ENCODE measurements at places on chromosomes 13 and 19. TPM values are rescaled to one million over a fixed set of nuclear protein-coding genes. Genes with fewer than 3 reads are reported as not detected.

LILRB4 gene
- total RNA-seq, result not detected

LACC1 gene
- total RNA-seq, result 22.2 TPM

LATS2 gene
- total RNA-seq, result 19.8 TPM

PODNL1 gene
- total RNA-seq, result 2.7 TPM

CEACAM19 gene
- total RNA-seq, result 5.3 TPM

KLK3 gene
- total RNA-seq, result not detected

TNNI3 gene
- not detected for total RNA-seq

PCSK4 gene
- total RNA-seq, result 4.1 TPM

PRODH2 gene
- total RNA-seq, result not detected

GRCh38 chr13:27619728-27620376 is 477 bp downstream of the LNX2 start:
- DNase-seq, result no peak

DNA sequence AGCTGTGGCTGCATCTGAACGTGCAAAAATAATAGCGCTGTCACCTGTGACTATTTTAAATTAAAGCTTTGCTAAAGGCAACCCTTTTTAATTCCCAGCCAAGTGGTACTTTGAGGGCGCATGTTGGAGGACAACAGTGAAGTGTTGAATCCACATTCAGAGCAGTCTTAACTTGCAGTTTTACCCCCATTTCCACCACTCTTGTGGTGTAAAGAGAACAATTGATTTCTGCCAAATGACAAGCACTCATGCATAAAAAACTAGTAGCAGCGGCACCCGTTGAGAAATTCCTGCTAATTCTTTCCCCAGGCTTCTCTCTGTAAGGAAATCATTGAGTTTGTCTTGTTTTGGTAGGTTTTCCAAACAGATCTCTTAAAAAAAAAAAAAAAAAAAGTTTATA is 1033.3 kb downstream of the EFNB2 start:
- DNase-seq, result no peak

DNA sequence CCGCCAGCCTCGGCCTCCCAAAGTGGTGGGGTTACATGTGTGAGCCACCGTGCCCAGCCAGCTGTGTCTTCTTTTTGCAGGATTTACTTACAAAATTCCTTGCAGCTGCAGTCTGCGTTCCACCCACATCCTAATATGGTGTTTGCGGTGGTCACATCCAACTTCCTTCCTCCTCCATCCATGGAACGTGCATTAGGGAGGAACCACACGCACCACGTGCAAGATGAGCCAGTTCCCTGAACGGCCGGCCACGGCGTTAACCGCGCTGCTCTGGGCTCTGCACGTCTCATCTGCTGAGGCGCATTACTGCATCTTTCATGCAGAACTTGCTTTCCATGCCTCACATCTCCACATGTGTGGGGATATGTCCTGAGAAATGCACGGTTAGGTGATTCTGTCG is 13.0 kb upstream of the SIGLEC11 start:
- DNase-seq, result no peak

GRCh38 chr13:76043874-76044273 is 407.7 kb downstream of the LMO7 start:
- DNase-seq, result no peak

DNA sequence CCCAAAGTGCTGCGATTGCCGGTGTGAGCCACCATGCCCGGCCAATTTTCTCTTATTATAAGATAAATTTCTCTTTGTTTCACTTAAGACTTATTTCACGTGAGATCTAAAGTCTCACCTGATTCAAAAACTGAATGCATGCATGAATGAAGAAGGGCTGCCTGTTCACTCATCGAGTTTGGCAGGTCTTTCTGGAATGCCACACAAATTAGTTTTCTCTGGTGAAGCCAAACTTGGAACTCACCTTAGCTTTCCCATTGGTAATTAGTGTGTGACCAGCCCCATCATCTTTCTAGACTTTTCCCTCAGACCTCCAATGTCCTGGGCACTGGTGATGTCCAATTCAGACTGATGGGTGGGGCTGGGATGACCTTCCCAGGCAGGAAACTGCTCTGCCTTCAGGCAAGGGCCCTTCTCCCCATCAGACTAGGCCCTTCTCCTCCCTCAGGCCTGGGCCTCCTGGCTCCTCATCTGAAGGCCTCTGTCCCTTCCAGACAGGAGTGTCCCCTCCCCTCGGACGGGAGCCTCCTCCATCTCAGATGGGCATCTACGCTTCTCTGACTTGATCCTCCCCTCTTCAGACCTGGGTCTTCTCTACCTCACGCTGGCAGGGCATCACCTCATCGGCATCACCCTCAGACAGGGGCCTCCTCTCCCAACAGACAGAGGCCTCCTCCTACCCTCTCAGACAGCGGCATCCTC is 14.4 kb downstream of the C3 start:
- DNase-seq, result no peak

- DNase-seq, result no peak
These were observed 3.9 kb upstream of the IL12RB1 start for GRCh38 chr19:18090545-18091216.

GRCh38 chr19:8042900-8043299 is 9.7 kb upstream of the CCL25 start:
- DNase-seq, result no peak

DNA sequence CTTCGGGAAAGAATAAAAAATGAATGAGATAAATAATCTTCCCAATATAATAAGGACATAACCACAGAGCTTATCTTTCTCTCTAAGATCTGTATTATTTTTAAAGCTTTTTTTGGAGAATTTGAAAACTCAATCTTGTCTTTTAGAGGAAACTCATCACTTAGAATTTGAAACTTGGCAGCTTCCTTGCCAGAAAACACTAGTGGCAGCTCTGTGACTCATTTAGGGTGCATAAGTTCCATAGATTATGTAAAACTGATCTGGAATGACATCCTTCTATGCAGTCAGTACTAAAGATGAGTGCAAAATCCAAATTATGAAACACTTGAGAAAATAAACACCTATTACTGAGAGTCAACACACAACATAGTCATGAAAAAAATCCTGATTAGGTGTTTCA is 848.0 kb downstream of the DACH1 start:
- DNase-seq, result no peak

GRCh38 chr13:38826182-38826813 is 139.4 kb downstream of the FREM2 start:
- DNase-seq, result no peak

DNA sequence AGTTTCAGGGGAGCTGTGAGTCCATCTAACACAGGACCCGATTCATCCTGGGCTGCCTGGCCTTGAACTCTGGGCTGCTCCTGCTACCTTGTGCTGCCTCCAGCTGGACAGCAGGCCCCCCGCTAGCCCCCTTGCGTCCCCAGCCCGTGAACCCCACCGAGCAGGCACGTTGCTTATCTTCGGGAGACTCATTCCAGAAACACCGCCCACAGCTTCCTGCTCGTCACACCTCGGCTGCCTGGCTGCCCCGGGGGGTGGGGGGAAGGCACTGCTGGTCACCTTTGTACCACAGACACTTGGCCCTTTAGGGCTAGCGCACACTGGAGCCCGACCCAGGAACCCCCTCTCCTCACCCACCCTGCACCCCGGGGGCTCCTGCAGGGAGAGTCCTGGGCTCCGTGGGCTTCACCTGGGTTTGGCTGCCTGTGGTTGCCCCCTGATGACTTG is 48.1 kb downstream of the CRTC1 start:
- DNase-seq, result no peak

- DNase-seq, result no peak
These were observed 26.9 kb downstream of the MZT1 start for GRCh38 chr13:72700509-72700908.

DNA sequence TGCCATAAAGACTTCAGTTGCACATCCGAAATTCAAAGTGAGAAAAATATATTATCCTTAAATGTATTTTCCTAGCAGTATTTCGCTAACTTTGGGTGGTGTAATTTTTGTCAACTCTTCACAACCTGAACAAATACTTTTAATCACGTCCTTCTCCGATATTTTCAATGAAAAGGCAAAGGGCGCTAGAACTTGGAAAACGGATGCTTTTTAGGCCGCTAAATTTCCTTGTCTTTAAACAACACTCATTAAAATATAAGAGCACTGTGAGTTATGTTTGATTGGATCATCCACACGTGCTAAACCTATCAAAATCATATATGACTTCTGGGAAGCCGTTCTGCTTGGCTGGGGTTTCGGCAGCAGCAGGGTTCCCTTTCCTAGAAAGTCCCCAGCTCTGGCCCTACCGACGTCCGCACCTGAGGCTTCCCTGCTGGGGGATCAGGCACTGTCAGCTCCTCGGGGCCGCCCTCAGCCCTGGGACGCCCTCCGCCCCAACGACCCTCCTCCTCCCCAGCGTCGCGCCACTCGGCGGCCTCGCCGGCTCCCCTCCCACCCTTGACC is 462 bp upstream of the MPHOSPH8 start:
- DNase-seq, result no peak

- DNase-seq, result no peak
These were observed 999 bp upstream of the ZNF264 start for GRCh38 chr19:57190301-57190700.

- no peak for DNase-seq
These were observed 20.9 kb downstream of the KLHL26 start for GRCh38 chr19:18657590-18658365.

GRCh38 chr13:20360835-20361412 is 128.8 kb upstream of the GJB6 start:
- no peak for DNase-seq

DNA sequence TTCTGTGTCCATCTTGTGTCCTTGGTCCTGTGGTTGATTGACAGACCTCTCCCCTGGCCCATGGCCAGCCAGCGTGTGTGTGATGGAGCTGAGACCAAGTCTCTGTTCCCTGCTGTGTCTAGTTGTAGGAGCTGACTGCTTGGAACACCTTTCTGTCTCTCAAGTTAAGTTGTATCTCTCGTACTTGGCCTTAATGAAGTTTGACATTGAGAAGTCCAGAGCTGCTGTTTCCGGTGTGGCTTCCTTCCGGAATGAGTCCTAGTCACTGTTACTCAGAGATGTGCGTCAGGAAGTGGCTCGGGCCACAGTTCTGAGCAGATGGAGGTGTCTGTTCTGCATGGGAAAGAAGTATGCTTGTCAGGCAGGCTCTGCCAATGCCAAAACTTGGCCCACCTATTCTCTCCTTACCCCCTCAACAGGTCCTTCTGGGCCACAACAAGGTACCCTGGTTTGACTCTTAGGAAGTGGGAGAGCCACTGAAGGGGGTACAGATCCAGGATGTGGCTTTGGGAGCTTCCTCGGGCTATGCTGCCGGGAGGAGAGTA is 54.3 kb downstream of the GATAD2A start:
- no peak for DNase-seq
